ENCODE measurements at places on chromosomes 2 and 18. TPM values are rescaled to one million over a fixed set of nuclear protein-coding genes. Genes with fewer than 3 reads are reported as not detected.

DNA sequence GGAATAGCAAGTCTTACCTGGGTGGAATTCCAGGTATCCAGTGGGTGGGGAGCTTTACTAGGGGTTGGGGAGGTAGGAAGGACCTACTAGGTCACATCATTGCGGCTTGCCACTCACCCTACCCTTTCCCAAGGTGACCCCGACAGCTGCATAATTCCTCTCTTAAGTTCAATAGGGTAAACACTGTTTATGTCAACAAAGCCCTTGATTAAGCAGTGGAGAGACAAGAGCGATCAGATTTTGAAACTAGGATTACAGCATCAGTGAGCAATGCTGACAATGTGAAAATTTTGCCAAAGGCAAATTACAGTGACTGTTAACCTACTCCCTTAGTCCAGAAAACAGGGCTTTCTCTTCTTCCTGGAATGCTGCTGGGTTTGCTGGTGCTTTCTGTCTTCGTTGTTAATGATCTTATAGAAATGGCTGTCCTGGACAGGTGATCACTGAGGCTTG, 14.5 kb downstream of the SLC19A3 start:
- no peaks in the 10 kb centered on the region for H3K36me3 ChIP-seq
- no peaks in the 10 kb centered on the region for H3K4me1 ChIP-seq
- peaks cover 8% of the 10 kb centered on the region for H3K27me3 ChIP-seq
- no peak overlapping the region for H3K4me3 ChIP-seq

Gene RUFY4
- 1.2 TPM for total RNA-seq

DNA sequence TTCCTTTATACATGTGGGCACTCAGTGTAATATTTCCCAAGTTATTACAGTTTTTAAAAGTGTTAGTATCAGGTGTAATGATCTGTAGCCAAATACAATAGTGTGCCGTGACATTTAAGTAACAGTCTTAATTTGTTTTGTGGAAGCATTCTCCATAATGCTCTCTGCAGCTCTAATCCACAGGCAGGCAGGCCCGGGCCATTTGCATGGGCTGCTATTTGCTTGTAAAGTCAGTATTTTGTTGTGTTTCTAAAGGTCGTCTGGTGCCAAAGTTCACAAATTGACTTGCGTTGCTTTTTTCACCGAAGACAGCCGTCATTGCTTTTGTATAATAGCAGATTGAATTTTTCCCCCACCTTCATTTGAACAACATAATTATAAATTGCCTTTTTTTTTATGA, 153.0 kb downstream of the GBX2 start:
- no peaks in the 10 kb centered on the region for H3K4me1 ChIP-seq
- H3K36me3 ChIP-seq, result no peaks in the 10 kb centered on the region
- peaks cover 7% of the 10 kb centered on the region for H3K27me3 ChIP-seq
- no peak overlapping the region for H3K4me3 ChIP-seq

Gene HOXD10
- total RNA-seq, result not detected

Gene GPR39
- total RNA-seq, result not detected

DNA sequence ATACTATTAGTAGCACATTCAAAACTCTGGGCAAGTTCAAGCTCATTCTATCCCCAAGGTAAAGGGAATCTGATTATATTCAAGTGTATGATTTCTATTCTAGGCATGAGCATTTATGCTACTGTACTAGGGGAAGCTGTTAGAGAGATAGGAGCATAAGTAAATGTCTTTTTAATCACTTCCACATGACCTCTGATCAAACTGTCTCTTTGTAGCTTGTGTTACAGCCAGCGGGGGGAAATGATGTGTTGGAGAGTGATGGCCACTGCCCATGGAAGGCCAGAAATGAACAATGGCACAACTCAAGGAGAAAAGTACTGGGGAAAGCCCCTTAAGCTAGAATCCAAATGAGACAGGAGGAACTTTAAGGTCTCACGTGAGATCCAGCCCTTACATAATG, 894.9 kb upstream of the CDH2 start:
- H3K27ac ChIP-seq, result no peak overlapping the region
- no peak for DNase-seq
- no peaks in the 10 kb centered on the region for H3K27me3 ChIP-seq
- no peaks in the 10 kb centered on the region for H3K4me1 ChIP-seq
- H3K4me3 ChIP-seq, result no peak overlapping the region
- H3K36me3 ChIP-seq, result no peaks in the 10 kb centered on the region

DNA sequence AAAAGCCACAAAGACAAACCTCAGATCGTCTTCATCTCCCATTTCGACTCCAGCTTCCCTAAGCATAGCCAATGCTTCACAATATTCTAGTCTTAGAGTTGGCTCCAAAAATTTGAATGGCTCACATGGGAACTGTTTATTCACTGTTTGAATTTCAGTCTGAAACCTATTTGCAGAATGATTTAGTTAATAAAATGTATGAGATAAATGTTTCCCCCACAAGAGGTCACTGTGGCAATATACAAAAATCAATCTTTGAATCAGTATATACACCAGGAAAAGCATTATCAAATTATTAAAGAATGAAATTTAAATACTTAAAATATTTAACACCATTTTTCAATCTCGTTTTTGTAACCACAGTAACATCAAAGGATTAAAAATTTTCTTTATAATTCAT, 40.0 kb upstream of the MCM6 start:
- H3K36me3 ChIP-seq, result peaks cover 9% of the 10 kb centered on the region
- H3K27ac ChIP-seq, result no peak overlapping the region
- DNase-seq, result no peak
- no peaks in the 10 kb centered on the region for H3K27me3 ChIP-seq

All from activated naive CD4-positive, alpha-beta T cell treated with anti-CD3 and anti-CD28 coated beads for 36 hours (primary cell).